Activated T-cell treated with anti-CD3 and anti-CD28 coated beads, Interleukin-2, amount 50 U/mL, for 72 hours (primary cell): ENCODE measurements at places on chromosomes 2 and 18. TPM values are rescaled to one million over a fixed set of nuclear protein-coding genes. Genes with fewer than 3 reads are reported as not detected.

Gene TMEM163
- 0.12 TPM for total RNA-seq

Gene RAD51AP2
- not detected for total RNA-seq

Gene DCDC2C
- not detected for total RNA-seq

Gene ALPP
- not detected for total RNA-seq

DNA sequence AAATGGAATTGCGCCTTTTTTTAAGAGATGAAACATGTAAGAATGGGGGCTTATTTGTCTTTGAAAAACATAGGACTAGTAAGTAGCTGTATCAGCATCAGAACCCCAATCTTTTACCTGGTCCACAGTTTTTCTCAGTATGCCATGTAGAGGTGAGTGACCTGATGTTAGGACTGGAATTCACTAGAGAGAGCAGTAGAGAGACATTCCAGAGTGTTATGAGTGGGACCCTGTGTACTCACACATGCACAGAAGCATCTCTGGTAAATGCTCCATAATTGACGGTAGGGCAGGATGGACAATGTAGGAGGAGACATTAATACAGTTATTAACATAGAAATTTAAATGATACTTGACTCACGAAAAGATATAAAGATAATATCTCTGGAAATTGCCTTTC is 1.4 kb upstream of the GALNT13 start:
- DNase-seq = no peak

DNA sequence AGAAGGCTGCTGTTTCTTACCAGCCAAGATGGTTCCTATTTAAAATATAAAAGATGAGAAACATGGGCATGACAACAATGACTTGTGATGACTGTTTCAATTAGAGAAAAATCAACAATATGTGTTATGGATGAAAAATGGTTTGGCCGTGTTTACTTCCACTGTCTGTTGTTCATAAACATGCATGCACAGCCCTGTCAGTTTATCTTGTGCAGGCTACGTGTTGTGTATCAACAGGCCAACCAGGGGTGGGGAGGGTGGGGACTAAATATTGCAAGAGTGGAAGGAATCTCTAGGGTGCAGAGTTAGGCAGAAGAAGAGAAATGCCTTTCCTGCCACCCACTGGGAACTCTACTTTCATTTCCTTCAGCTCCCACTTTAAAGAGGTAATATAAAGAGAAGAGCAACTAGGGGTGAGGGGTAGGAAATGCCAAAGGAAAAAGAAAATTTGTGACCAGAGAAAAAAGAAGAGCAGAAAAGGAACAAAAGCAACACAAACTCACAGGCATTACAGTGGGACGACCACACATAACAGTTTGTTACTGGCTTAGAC is 116.8 kb upstream of the MEIS1 start:
- DNase-seq = no peak

DNA sequence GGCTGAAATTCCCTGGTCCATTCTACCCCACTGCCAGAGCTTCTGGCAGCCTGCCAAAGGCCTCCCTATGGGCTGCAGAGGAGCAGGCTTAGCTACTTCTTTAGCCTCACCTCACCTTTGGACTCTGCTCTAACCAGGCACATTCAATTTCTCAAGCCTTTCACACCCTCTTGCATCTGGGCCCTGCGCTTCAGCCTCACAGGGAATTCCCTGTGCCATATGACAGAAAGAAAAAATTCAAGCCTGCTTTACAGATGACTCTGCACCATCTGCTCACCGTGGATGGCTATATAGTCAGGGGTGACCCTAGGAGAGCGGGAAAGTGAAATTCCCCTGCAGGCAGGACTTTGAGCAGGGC is 62.5 kb downstream of the REEP1 start:
- no peak for DNase-seq

GRCh38 chr2:152176113-152176714 is 651 bp upstream of the STAM2 start:
- DNase-seq = no peak

DNA sequence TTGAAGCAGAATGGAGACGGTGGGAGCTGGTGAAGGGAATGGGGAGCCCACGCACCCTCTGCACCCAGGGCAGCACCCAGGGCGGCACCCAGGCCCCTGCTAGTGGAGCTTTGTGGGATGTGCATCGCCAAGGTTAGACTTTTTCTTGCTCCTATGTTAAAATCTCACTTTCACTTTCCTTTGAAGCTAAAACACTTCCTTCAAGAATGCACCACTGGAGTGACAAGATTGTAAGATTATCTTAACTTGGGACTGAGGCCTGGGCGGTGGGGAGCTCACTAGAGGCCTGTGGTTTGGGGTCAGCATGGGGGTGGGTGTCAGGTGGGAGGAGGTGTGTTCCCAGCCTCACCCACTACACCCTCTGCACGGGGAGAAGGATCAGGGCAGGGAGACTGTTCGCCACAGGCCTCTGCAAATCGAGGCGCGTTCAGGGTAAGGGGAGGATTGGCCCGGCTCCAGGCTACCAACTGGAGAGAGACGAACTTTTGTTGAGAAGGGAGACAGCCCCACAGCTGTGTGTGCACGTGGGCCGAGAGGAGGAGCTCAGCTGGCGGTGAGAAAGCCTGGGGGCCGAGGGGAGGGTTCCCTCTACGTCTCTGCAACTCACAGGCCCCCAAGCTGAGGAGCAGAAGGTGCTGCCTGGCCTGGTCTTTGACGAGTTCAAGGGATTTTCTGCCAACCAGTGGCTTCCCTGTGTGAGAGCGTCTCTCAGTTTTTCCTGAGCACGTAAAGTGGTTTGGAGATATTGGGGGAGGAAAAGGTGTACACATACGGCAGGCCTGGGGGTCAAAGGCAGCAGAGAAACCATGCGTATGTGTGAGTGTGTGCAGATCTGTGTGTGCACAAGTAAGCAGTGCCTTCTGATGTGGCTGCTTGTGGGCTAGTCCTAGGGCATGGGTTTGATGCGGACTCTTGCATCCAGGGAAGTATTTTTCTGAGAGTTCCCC is 147.7 kb downstream of the KLHL29 start:
- peak; percentile 51 for DNase-seq

- DNase-seq = no peak
Observed at GRCh38 chr2:31433541-31433940, 19.0 kb upstream of the XDH start.

GRCh38 chr2:48750128-48750739 is 5.3 kb downstream of the LHCGR start:
- no peak for DNase-seq

- DNase-seq = peak; percentile 69
Observed at GRCh38 chr18:62523631-62524439, 1.0 kb downstream of the ZCCHC2 start.

- no peak for DNase-seq
Observed at GRCh38 chr2:35184471-35184870, 1171.1 kb upstream of the CRIM1 start.

GRCh38 chr2:226310146-226310545 is 489.5 kb downstream of the IRS1 start:
- no peak for DNase-seq
